Testis (tissue), 5 donors: ENCODE measurements at places on chromosomes 3 and 15. TPM values are rescaled to one million over a fixed set of nuclear protein-coding genes. Genes with fewer than 3 reads are reported as not detected.

The MAPKAPK3 gene
- total RNA-seq: 27.1 TPM

The ACOX2 gene
- 55.9 TPM for total RNA-seq

DNA sequence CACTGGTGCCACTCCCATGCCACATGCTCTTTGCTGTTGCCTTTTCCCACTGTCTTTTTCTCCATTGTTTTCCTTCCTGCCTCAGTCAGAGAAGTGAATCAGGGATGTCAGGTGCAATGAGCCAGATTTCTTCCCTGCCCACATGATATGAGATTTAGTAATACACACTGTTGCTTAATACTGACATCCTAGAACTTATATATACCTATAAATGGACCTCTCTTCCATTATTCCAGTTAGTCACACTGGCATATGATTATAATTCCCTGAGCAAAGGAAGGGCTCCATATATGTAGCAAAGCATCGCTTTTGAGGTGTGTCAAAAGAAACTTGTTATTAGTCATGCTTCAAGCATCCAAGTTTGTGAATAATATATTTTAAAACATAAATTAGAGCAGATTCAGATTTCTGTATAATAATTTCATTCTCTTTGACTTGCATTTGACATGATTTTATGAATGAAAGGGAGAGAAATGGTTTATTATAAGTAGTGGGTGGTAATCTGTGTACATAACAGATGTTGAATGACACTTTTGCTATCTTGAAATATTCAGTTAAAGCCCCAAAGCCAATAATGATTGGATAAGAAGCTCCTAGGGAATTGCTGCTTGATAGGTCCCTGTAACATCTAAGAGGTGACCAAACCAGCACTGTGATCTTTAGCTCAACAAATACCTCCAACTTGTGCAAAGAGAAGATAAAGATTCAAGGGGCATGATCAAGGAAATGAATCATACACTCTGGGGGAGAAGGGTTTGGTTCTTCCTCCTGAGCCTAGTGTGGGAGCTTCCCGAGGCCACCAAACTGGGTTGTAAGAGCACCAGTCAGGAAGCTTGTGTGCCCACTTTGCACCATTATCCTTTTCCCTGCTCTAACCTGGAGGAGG, 48.6 kb downstream of the CHST2 start:
- H3K27ac ChIP-seq: no peak overlapping the region
- no peaks in the 10 kb centered on the region for H3K27me3 ChIP-seq
- H3K36me3 ChIP-seq: no peaks in the 10 kb centered on the region

GRCh38 chr3:136780741-136781140, 28.6 kb upstream of the STAG1 start:
- no peak overlapping the region for H3K27ac ChIP-seq
- no peak overlapping the region for H3K4me3 ChIP-seq
- no peaks in the 10 kb centered on the region for H3K27me3 ChIP-seq
- no peak for DNase-seq
- H3K4me1 ChIP-seq: no peaks in the 10 kb centered on the region
